ENCODE measurements at places on chromosomes 1 and 21. TPM values are rescaled to one million over a fixed set of nuclear protein-coding genes. Genes with fewer than 3 reads are reported as not detected.

GRCh38 chr1:236465959-236466303, 57.9 kb upstream of the LGALS8 start:
- DNase-seq: no peak

GRCh38 chr1:9231648-9232332, 2.8 kb upstream of the H6PD start:
- no peak for DNase-seq

- no peak for DNase-seq
Measured at GRCh38 chr1:79325705-79326104, 319.2 kb upstream of the ADGRL4 start.

Gene BEND5
- 18.8 TPM for total RNA-seq
